Effector memory CD8-positive, alpha-beta T cell (primary cell): ENCODE measurements at places on chromosomes 3 and 15.

DNA sequence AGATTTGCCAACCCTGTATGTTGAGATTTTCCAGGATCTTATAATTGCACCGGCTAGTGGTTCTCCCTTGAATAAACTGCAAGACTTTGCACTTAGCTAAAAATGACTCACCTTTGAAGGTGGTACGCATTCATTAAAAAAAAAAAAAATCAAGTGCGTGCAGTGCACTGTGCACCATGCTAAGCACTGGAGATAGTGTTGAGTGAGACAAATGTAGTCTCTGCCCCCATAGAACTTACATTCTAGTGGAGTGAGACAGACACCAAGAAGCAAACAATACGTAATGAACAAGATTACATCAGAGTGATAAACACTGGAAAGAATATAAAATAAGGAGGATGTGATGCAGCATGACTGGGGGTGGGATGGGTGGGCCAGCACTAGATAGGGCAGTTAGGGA lies 69.4 kb downstream of the ITPR1 start:
- DNase-seq, result no peak

DNA sequence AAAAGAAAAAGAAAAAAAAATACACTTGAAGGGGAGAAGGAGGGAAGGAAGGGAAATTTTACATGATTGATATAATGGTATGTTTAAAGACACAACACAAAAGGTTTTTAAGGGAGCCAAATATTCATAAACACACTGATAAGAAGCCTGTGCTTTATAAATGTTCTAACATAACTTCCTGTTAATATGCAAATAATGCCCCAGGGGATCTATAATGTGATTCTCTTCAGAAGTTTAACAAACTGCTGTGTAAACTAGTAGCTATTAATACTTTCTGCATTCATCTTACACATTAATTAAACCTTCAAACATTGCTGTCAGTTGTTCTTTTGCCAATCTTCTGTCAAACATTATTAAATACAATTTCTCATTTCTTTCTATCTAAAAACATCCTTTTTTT lies 231.6 kb downstream of the TJP1 start:
- no peak for DNase-seq

DNA sequence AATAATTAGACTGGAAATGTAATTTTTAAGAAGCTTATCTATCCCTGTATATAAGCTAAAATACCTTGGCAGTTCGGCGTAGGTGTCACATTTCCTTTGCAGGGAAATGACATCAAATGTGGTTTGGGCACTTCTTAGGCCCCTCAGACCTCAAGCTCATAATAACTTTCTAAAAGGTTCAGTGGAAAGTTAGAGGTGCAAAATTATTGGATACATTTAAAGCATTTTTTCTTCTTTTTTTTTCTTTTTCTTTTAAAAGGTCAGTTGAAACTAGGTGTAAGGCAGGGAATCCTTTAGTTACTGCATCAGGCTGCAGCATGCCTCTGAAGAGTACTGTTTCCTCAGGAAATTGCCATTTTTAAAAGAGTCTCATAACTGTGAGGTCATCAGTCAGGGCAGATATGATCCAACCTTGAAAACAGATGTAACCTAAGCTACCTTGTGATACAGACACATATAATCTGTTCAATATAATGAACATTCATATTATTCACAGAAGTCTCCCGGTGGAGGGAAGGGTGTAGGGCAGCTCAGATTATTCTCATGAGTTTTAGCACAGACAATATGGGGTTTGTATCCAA lies 4.8 kb downstream of the SACM1L start:
- DNase-seq, result peak; percentile 24

DNA sequence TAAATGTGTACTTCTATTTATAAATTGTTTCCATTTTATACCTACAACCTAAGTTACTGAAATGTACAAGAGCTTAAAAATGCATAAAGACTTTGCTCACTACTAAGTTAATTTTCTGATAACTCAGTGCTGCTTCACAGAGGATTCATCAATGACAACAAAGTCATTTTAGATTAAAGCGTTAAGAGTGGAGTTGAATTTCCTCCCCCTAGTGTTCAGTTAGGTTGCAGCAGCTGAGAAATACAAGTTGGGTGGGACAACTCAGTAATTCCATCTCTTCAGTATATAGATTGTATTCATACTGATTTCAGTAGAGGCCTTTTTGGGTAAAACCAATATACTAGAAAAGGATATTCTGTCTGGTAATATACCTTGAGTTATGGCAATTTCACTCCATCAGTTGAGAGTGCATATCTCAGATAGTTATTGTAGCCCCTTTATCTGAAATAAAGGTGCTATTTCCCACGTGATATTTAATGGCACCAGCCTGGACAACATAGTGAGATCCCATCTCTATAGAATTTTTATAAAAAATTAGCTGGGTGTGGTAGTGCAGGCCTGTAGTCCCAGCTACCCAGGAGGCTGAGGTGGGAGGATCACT lies 6.9 kb upstream of the RPL35A start:
- DNase-seq, result peak; percentile 26

DNA sequence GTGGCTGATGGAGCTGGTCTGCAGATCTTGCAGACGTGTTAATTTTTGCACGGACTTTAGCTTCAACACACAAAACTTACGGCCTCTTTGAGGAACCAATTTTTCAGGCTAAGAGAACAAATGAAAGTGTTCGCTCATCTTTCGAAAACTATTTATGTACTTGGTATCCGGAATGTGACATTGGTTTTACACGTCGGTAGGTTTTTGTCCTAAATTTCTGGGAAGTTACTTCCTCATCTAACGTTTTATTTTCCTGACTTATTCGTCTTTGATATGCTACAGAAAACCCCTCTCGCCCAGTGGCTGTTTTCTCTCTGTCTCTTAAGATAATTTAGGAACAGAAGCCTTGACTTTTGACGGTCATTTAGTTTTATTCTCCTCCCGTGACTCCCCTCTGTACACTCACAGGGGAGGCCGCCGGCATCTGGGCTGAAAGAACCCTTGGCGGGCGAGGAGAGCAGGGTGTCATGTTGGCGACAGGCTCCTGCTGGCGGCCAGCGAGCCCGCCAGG lies 834 bp upstream of the GREM1 start:
- DNase-seq, result no peak

- no peak for DNase-seq
These were observed 61.8 kb downstream of the OXNAD1 start for GRCh38 chr3:16326724-16327349.

DNA sequence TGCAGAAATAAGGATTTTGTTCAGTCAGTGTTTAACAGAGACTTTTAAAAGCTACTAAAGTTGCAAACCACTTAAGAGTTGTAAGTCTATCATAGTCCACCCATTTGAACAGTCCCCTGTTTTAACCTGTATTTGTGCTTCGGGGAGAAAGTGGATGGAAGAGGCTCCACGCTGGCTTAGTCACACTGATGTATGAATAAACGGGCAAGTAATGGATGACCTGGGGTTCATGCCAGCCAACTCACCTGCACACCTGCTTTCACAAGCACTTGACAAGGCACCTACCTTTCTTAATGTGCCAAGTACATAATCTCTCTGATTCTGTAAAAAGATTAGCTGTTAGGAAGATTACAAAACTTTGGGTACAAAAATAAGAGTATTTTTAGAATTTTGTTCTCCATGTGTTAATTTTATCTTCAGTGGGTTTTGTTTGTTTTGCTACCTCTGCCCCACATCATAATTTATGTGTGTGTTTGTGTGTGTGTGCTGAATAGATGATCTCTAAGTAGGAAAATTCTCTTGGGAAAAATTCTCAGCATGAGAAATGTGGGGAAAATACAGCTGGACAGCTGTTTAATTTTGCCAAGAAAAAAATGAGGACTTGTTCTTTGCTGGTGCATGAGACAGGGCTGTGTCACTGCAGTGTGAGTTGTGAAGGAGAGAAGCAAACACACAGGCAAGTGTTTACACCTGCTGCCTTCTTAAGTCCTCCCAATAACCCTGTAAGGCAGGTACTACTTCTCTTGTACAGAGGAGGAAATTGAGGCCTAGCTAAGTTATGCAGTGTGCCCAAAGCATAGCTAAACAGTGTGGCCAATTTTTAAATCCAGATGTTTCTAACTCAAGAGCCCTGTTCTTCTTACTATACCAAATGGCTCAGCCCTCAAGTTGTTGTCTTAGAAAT lies 181.2 kb upstream of the IL12A start:
- no peak for DNase-seq

GRCh38 chr15:65286069-65286703 lies 497 bp downstream of the PARP16 start:
- DNase-seq, result no peak

- no peak for DNase-seq
These were observed 2.3 kb downstream of the CHP1 start for GRCh38 chr15:41233367-41233771.

GRCh38 chr3:160018959-160019358 lies 30.3 kb downstream of the IL12A start:
- DNase-seq, result no peak

GRCh38 chr3:24843955-24844354 lies 349.3 kb upstream of the THRB start:
- no peak for DNase-seq

- DNase-seq, result no peak
These were observed 768 bp downstream of the AAGAB start for GRCh38 chr15:67253549-67254237.

DNA sequence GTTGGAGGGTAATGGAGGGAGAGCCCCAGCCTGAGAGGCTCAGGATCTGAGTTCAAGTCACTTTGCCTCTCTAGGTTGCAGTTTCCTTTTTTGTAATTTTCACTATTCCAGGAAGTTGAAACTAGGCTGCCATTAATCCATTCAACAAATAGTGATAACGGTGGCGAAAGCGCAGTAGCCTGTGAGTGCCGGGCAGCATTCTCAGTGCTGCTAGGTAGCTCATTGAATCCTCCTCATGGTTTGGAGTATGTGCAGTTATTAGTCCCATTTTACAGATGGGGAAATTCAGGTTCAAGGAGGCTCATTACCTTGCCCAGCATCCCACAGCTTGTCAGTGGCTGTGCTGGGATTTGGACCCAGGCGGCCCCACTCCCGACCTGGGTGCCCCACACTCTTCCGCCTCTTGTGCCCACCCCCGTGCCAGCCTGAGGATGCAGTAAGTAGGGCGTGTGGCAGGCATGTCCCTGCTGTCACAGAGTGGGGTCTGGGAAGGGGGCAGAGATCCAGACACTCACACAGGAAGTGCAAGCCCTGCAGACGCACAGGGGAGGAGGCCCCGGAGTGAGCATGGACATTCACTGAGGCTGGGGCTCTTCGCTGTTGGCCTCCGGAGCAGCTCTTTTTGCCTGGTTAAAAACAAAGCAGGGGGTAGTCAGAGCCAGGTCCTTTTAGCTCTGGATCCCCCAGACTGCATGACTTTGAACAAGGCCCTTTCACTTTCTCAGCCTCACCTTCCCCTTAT lies 58.8 kb downstream of the SLC6A6 start:
- no peak for DNase-seq

DNA sequence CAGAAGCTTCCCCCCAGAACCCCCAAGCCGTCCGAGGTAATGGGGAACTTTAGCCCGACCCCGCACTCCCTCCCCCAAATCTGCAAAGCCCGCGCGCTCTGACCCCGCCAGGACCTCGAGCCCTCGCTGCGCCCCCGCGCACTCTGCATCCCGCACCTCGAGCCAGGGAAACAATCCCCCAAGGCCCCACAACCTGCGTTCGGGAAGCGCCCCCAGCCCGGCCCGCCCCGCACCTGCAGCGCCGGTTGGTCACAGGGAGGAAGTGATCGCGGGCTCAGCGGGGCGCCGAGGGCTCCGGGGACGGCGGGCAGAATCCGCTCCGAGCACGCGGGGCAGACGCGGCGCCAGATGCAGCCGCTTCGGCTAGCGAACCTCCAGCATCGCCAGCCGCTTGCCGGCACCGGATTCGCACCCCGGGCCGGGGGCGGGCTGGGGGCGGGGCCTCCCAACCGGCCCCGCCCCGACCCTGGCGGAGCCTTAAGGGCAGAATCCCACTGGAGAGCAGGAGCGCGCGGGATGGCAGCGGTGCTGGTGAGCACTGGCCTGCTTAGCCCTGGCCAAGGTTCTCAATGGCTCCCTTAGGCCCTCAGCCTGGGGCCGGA lies at the start of gene CAMKV:
Gene CAMKV, minus strand, starts transcription at position 382 of the 602 bp plus-strand sequence. CDS start 7,518 bp downstream, outside the sequence.
- no peak for DNase-seq

DNA sequence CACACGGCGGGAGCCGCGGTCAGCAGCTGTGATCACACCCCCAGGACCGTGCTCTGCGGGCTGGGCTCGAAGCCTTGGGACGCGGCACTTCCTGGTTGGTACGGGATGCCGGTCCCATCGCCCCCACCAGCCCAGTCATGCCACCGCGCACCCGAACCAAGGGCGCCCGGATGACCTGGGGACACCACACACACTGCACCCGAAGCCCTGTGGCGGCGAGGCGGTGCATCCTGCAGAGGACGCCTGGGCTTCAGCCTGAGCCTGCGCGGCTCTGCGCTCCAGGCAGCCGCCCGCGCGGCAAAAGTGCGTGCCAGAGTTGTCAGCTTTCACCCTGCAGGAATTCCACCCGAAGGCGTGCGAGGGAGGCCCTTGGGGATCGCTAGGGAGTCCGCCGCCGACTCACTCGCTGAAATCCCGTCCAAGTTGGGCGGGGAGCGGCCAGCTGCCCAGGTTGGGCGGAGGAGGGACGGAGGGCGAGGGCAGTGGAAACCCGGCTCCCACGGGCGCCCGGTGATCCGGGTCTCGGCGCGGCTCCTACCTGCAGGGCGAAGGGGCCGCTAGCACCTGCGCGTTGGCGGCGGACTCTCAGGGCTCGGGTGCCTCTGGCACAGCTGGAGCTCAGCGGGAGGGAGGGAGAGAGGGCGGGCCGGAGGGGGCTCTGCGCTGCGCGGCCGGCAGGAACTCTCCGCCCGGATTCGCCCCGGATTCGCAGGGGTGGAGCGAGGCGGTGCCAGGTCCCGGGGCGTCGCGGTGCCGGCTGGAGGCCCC lies at the start of gene PLD1:
Gene PLD1, minus strand, starts transcription at position 623 of the 768 bp plus-strand sequence. CDS start 72,432 bp downstream, outside the sequence.
- peak; percentile 58 for DNase-seq

DNA sequence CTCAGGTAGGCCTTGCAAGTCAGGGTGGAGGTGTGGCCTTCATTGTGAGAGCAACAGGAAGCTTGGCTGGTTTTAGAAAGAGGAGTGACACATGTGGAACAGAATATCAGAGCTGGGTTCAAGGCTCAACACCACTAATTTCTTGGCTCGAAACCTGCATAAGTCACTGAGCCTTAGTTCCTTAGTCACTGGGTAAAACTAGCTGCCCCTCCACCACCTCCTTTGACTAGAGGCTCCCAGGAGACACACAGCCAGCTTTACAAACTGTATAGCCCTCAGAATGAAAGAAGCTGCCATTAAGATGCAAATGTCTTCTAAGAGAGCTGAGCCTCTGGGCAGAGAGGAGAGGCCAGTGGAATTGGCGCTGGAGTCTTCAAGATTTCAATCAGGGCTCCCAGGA lies 67.7 kb downstream of the CERS3 start:
- DNase-seq, result no peak

GRCh38 chr3:13203398-13204176 lies 130.4 kb upstream of the IQSEC1 start:
- no peak for DNase-seq

GRCh38 chr15:93359425-93360131 lies 270.6 kb upstream of the RGMA start:
- DNase-seq, result no peak

DNA sequence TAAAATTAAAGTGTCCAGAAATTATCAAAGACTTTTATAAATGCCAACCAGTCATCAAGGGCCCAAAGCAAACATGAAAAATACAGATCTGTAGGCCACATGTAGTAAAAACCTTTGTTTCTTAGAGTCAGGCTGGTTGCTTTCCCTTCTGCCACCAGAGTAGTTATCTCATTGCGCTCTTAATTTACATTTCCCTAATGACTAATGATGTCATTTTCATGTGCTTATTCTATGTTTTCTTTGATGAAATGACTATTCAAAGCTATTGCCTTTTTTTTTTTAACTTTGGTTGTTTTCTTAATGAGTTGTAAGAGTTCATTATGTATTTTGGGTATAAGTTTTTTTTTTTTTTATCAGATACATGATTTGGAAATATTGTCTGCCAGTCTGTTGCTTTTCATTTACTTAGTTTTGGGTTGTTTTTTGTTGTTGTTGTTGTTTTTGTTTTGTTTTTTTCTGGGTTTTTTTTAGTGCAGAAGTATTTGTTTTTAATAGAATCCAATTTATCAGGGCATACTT lies 140.6 kb downstream of the HCN4 start:
- no peak for DNase-seq
